ENCODE measurements at places on chromosomes 12 and 14.

GRCh38 chr14:55099756-55100155 lies 29.3 kb upstream of the LGALS3 start:
- no peak for DNase-seq

GRCh38 chr14:24673534-24674203 lies 39.7 kb upstream of the GZMB start:
- DNase-seq, result peak; percentile 78

- DNase-seq, result no peak
Observed at GRCh38 chr12:52182898-52183543, 8.8 kb downstream of the KRT80 start.

- DNase-seq, result no peak
Observed at GRCh38 chr12:85713373-85713772, 122.8 kb downstream of the RASSF9 start.

GRCh38 chr14:61174987-61175386 lies 106.2 kb downstream of the TMEM30B start:
- no peak for DNase-seq

- DNase-seq, result no peak
Observed at GRCh38 chr14:74599946-74600345, 12.1 kb downstream of the LTBP2 start.

DNA sequence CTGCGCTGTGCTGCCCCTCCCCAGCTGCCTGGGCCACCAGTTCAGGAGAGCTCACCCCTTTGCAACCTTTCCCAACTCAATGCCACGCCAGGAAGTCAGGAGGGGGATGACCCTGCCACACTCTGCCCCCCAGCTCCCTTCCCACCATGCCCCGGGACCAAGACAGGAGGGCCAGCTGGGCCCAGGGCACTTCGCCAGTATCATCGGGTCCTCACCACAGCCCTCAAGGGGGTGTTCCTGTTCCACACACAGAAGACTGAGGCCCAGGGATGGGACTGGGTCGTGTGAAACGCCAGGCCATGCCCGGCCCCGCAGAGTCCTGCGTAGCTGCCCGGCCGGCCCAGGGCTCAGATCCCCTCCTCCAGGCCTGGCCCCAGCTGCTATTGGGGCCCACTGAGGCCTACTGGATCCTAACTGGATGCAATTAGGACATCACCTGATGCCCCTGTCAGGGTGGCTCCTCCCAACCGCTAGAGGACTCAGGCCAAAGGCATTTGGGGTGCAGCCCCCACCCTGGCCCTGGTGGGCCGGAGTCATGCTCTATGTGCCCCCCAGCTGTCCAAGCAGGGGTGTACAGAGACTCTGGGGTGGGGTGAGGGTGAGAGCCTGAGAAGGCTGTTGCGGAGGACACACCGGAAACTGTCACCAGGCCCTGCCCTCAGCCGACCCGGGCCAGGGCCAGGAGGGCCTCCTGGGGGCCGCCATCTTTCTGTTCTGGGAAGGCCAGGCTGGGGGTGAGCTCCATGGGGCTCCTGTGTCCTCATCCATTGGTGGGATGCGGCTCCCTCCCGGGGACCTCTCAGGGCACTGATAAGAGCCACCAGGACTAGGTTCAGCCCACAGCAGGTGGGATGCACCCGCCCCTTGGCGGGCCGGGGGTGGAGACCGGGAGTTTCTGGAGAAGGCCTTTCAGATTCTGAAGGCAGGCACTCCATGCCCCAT lies 29.3 kb upstream of the ANKRD9 start:
- DNase-seq, result no peak

DNA sequence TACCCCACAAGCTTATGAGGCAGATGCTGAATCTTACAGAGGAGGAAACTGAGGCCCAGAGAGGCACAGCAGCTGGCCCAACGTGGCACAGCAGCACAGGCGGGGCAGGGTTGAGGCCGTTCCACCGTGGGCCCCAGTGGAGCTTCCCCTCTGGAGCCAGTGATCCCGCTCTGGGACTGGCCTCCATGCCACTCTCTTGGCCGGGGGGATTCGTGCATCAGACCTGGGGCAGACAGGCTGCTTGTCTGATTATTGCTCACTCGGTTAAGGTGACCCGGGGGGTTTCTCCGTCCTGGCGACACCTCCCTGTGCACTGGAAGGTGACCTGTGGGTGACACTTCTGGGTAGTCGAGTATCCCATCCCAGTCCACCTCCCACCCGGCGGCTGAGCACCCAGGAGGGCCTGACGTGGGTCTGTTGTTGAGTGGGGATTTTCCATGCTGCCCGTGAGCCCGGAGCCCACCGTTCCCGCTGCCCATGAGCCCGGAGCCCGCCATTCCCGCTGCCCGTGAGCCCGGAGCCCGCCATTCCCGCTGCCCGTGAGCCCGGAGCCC lies 27.8 kb downstream of the NOC4L start:
- DNase-seq, result no peak

DNA sequence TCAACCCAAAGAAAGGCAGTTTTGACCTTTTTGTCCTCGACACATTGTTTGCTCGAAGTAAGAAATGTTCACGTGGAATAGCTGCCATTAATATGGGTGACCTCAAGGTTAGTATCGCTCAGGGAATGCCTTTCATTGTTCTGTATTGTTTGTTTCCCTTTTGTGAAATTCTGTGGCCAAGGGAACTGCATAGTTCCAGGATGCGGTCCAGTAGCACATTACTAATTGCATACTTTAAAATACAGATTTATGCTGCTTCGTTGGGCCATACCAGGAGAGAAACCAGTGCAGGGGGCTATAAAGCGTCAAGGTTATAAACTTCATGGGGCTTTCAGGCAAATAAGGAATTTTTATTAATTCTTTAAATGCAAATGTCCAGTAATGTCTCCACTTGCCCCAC lies 73.3 kb upstream of the USP44 start:
- DNase-seq, result no peak

GRCh38 chr12:119440803-119441360 lies 106.4 kb downstream of the CCDC60 start:
- DNase-seq, result no peak

GRCh38 chr12:77630344-77630743 lies 200.3 kb upstream of the NAV3 start:
- no peak for DNase-seq

- no peak for DNase-seq
Observed at GRCh38 chr12:89156862-89157262, 195.4 kb downstream of the DUSP6 start.

- no peak for DNase-seq
Observed at GRCh38 chr14:72614891-72615415, 278.9 kb downstream of the DPF3 start.

DNA sequence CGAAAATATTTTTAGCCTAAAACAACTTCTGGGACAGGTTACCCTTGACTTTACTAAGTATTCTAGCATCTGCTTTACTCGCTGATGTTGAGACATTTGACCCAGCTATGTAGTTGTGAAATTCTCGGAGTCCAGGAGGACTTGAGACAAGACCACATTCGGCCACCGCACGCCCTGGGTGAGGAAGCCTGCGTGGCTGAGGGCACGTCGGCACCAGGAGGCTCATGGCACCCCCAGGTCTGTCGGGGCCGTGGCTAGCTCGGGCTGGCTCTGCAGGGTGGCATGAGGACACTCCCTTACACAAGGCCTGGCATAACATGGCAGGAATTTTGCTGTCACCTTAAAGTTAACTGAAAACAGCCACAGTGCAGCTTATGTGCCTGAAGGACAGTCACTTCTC lies 58.1 kb upstream of the MMP17 start:
- no peak for DNase-seq

GRCh38 chr14:63524537-63525155 lies 18.5 kb downstream of the PPP2R5E start:
- DNase-seq, result no peak

DNA sequence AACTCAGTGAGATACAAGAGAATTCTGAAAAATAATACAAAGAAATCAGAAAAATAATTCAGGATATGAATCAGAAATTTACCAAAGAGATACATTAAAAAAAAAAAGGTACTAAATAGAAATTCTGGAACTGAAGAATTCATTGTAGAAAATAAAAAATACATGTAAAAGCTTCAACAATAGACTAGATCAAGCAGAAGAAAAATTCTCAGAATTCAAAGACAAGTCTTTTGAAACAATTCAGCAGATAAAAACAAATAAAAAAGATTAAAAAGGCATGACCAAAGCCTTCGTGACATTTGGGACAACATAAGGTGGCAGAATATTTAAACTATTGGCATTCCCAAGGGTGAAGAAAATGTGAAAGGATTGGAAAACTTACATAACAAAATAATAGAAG lies 133.1 kb upstream of the CNOT2 start:
- no peak for DNase-seq

GRCh38 chr12:71478270-71478669 lies 38.7 kb downstream of the LGR5 start:
- DNase-seq, result no peak

DNA sequence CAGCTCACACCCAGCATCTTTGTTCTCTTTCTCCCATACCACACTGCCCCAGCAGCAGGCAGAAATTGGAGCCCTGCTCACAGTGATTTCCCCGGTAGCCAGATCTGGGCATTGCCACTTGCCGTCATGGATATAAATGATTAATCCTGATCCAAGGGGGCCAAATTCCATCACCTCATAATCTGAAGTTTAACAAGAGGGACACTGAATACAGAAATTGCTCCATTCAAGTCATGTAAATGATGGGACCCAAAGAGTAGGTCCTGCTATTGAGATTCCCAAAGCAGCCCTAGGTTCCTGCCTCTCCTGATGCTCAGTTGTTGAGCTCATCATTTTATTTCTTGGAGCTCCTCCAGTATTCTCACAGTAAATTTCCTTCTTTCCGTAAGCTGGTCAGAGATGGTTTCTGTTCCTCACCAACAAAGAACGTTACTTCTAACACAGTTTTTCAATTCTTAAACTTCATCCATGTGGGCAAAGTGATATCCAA lies 11.7 kb downstream of the ITPR2 start:
- no peak for DNase-seq

DNA sequence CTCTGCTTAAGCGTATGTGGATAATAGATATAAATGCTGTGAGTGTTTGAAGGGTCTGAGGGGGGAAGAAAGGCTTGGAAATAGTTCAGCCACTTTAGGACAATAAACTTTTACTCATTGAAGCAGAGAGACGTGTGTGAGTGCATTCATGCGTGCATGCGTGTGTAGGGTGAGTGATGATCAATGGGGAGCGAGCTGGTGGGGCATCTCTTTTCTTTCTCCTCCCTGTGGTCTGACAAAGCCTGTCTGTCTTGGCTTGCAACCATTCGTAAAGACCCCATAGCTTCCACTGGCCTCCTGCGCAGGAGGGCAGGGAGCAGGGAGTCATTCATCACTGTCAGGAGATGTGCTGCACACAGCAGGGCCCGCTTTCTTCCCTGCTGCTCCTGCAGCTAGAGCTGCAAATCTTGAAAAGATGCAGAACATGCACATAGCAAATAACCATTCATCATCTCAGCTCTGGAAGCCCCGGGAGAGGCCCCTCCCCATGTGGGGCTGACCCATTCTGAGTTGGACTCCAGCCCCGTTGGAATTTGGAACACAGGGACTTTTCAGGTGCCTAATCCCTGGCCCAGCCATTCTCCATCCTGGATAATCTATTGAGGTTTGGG lies 223.2 kb downstream of the PPM1H start:
- no peak for DNase-seq

DNA sequence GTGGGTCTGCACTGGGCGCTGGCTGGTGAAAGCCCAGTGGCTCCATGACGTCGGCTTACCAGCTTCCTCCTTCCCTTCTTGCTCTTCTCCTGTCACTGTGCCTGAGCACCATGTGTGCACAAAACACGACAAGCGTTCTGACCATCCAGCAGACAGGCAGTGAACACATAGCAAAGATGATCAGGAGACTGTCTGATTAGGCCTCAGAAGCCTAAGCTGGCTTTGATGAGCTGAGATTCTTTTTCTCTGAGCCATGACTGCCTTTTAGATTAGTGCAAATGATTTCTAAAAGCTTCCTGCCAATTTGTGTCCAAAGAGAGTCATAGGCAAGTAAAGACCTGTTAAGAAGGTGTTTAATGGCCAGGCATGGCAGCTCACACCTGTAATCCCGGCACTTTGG lies 83.1 kb downstream of the AACS start:
- no peak for DNase-seq

- no peak for DNase-seq
Observed at GRCh38 chr12:126248871-126249403, 1183.7 kb downstream of the AACS start.

DNA sequence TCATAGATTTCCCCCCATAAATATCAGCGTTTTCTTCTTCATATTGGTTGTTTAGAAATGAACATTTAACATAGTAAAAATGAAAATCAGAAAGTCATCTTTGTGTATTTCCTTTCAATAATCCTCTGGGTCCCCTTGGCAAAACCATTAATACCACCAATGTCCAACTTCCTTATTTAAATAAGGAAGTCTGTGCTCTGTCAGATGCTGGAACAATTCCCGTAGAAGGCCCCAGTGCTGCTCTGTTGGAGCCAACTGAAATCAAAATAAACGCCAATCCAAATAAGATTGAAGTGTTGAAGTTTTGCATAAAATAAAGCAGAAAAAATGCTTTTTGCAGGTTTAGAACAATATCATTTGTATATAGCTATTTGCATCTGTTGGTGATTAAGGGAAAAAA lies 93.1 kb downstream of the PPM1H start:
- DNase-seq, result no peak

- no peak for DNase-seq
Observed at GRCh38 chr14:23009483-23009938, 432 bp downstream of the C14orf93 start.

- DNase-seq, result no peak
Observed at GRCh38 chr12:87383680-87384079, 645.5 kb downstream of the C12orf50 start.

- DNase-seq, result no peak
Observed at GRCh38 chr12:128056136-128056801, 210.7 kb upstream of the TMEM132C start.

- DNase-seq, result no peak
Observed at GRCh38 chr12:50182461-50182860, 15.3 kb upstream of the CERS5 start.
